ENCODE measurements at places on chromosomes 7 and 10.

- no peak for DNase-seq
Observed at GRCh38 chr10:49277973-49278372, 21.0 kb upstream of the C10orf71 start.

- no peak for DNase-seq
Observed at GRCh38 chr7:17545348-17545747, 246.9 kb downstream of the AHR start.

- DNase-seq: peak; percentile 42
Observed at GRCh38 chr7:112882991-112883390, 92.8 kb upstream of the TMEM168 start.

- no peak for DNase-seq
Observed at GRCh38 chr10:113301342-113301984, 251.4 kb upstream of the HABP2 start.

DNA sequence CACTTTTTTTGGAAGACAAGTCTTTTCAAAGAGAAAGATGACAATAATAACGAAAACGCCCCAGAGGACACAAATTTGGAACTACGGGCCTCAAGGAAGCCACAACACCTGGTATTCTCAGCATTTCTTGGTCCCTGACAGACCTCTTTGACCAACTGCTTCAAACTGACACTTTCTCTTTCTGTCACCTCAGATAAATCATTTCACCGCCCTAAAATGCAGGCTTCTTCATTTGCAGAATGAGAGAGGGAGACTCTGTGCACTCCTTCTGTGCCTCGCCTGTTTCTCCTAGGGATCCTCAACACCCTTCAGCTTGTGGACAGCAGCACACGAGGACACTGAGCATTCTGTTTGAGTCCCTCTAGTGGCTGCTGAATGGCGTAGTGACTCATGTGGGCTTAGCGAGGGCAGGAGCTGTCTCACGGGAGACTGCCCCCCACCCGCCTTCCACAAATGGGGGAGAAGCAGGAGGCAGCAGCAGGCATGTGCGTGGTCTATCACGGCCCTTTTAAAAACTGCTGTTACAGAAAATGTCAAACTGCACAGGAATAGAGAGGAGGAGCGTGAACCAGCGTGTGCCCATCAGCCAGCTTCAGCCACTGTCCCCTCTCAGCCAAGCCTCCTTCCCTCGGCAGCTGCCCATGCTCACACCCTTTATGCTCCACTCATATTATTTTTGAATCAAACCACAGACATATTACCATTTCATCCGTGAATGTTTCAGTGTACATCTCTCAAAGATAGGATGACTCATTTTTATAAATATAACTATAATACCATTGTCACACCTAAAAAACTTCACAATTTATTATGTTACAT is 41.4 kb downstream of the GSDME start:
- no peak for DNase-seq

DNA sequence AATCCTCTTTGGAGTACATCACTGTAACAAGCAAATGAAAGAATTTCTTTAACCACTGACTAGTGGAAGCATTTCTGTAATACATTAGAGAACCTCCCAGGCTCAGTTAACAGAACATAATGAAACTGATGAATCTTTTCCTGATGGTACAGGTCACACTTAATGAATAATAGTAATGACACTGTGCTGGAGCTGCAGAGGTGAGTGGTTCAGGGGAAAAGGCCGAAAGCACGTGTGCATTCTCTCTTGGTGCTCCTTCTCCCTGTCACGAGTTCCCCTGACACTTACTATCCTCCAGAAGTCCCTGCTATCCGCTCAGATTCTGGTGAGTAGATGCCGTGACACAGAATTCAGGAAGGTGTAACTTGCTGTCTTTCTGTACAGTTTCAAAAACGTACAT is 8.0 kb downstream of the HIPK2 start:
- no peak for DNase-seq

GRCh38 chr10:80649183-80649582 is 111.5 kb downstream of the SH2D4B start:
- no peak for DNase-seq

GRCh38 chr10:64109926-64110495 is 588.8 kb downstream of the REEP3 start:
- no peak for DNase-seq

GRCh38 chr10:53601260-53601875 is 828.8 kb upstream of the MBL2 start:
- DNase-seq: peak; percentile 15

GRCh38 chr10:101749047-101750016 is 26.6 kb downstream of the FGF8 start:
- DNase-seq: no peak

DNA sequence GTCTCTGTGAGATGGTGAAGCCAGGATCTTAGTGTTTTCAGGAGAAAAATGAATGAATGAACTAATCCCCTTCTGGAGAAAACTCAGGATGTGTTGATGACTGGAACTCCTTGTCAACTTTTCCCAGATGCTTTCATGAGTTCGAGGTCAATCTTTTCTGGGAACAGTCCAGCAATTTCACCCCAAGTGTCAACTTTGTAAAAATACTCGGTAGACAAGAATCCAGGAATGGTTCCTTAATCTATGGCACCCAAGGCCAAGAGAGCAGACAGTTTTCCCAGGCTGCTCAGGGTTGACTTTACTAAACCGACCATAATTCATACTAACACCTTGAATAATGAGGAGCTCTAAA is 31.1 kb upstream of the LYZL1 start:
- DNase-seq: no peak

DNA sequence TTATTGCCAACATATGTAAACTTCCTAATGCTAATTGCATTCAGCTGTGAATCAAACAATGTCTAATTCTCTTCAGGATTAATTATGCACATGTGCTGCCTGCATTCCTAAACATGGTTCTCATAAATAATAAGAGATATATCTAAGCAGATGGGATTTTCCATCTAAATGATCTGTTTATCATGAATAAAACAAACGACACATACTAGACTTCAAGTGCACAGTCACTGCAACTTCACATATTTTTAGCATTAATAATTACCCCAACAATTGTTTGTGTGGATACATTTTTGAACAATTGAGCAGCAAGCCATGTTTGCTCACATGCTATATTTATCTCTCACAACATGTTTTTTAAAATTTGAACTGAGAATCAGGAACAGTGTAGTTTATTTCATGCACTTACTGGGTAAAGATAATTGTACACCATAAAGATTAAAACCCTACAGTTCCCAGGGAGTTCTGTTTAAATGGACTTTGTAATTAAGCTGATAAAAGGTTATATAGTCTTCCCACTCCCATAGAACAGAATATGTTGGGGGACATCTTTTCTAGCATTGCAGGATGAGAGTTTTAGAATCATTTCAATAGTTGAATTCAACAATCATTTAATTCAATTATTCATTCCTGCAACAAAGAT is 378.5 kb downstream of the MDFIC start:
- no peak for DNase-seq

- no peak for DNase-seq
Observed at GRCh38 chr10:3908183-3908582, 123.2 kb upstream of the KLF6 start.

GRCh38 chr7:80499350-80499953 is 12.4 kb downstream of the GNAT3 start:
- DNase-seq: no peak

DNA sequence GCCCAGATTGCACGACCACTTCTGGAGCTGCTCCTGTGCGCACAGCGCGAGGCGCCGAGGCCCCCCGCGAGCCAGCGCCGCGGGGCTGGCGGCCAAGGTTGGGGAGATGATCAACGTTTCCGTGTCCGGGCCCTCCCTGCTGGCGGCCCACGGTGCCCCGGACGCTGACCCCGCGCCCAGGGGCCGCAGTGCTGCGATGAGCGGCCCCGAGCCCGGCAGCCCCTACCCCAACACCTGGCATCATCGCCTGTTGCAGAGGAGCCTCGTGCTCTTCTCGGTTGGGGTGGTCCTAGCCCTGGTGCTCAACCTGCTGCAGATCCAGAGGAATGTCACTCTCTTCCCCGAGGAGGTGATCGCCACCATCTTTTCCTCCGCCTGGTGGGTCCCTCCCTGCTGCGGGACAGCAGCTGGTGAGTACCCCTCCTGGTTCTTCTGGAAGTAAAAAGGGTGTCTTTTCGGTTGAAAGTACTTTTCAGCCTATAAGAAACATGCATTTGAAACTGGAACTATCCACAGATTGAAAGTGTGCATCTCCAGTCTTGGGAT is 683 bp downstream of the INSIG1 start:
- no peak for DNase-seq

DNA sequence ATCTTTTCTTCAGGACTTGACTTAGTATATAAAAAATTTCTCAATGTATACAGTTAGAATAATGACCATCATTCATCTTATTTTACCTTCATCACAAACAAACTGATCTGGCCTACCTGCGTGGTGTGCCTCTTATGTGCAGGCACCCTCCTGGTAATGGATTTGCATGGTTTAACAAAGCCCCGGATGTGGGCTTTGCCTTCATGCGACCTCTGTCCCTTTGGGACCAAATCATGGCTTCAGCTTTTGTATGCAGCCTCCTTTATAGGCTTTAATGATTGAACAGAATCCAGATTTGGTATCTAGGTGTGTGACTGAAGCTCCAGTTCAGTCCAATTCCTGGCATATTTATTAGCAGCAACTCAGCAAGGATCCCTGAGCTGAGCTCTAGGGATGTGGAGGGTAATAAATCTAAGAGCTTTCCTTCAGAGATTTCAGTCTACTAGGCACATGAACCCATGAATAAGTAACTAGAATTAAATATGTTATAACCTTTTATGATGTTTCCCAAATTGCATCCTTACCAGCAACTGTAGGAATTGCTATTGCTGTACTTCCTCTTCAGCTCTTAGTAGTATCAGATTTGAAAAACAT is 256.9 kb downstream of the ABCA13 start:
- no peak for DNase-seq

GRCh38 chr10:33534416-33534815 is 199.9 kb upstream of the NRP1 start:
- no peak for DNase-seq

DNA sequence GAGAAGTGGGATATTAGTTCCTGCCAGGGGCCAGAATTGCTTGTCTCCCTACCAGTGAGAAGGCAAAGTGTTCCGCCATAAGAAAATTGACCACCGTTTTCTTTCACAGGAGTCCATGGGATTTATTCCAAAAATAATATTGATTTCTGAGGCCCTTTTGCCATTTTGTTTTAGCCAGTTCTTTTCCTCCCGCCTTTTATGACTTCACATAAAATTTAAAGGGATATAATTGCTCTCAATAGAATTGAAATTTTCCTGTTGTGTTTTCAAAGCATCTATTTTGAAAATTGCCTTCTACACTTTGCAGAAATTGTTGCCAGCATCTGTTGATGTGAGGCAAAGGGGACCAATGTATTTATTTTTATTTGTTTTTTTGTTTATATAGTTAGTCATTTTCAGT is 53.6 kb downstream of the PLCE1 start:
- DNase-seq: no peak

- DNase-seq: peak; percentile 94
Observed at GRCh38 chr10:77970869-77971803, 44.6 kb upstream of the DLG5 start.

DNA sequence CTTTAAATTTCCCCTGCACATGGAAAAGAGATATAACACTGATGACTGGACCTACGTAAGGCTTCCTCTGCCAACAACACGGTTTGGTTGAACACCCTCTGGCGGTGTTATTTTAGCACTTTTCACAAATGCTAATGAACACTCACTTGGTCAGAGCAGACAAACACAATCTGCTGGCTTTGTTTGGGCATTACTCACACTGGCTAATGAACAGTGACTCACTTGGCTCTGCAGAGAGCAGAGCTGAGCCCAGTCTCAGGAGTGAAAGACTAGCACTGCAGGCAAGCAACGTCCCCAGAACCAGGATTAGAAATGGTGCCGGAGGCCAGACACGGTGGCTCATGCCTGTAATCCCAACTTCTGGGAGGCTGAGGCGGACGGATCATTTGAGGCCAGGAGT is 430.8 kb downstream of the PLXNA4 start:
- no peak for DNase-seq

- no peak for DNase-seq
Observed at GRCh38 chr7:41336981-41337380, 365.9 kb downstream of the INHBA start.

DNA sequence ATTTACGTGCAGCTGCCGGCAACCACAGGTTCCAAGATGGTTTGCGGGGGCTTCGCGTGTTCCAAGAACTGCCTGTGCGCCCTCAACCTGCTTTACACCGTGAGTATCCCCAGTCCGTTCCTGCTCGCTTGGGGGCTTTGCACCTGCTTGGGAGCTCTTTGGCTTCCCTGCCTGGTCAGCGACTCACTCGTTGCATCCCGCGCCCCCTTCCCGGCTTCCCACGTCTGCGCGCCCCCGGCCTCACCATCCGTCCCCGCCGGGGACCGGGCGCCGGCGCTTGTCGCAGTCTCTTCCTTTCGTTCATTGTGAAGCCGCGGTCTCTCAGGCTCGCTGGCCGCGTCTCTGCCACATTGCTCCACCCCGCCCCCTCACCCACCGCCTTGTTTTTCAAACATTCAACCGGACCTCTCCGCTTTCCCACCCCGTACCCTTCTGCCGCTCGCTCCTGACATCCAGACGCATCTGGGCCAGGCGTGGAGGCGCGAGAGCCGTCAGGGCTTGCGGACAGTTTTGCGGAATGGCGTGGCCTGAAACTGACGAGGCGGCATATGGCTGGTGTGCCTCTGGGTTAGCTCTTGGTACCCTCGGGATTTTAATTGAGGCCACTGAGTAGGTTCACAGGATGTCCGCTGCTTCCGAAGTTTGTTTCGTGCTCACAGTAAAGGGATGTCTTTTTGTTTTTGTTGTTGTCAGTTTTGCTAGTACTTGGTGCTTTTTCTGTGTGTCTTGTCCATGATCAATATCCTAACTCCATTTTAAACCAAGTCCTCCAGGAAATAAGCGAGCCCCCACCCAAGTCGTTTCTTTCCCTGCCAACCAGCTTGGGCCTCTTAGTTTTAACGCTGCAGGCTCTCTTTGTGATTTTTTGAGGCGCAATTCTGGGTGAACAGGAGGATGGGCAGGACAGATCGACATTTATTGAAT is 639 bp downstream of the TSPAN13 start:
- peak; percentile 40 for DNase-seq

DNA sequence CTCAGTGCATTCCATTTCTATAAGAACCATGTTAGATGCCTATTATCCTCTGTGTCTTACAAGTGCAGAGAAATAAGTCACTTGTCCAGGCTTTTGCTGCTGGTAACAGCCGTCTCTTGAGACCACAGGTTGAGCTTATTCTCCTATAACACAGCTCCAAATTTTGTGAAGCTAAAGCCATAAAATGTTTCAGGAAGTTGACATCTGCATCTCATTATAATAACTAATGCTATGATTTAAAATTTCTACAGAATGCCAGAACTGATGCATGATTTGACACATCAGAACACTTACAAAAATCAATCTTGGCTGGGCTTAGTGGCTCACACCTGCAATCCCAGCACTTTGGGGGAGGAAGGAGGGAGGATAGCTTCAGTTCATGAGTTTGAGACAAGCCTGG is 986.9 kb downstream of the TYW1 start:
- peak; percentile 42 for DNase-seq

Measured in muscle of back (tissue), 13 donors.